ENCODE measurements at places on chromosomes 11 and 22. TPM values are rescaled to one million over a fixed set of nuclear protein-coding genes. Genes with fewer than 3 reads are reported as not detected.

GRCh38 chr11:123567466-123567865, 87.0 kb downstream of the SCN3B start:
- no peak for DNase-seq

DNA sequence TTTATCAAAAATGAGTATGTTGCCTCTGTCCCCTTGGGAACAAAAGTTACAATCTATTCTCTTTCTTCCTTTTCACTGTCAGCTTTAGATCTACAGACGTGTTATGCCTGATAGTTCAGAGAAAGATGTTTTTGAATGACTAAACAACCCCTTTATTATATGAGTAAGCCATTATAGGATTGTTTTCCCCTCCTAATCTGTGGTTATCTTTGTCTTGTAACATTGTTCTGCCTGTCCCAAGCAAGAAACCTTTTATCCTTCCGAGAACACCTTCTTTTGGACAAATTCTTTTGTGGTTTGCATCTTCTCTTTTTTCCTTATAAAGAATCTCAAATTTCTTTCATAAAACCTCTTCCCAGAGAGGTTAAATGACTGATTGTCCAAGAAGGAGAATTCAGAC, 208.4 kb downstream of the DDX10 start:
- DNase-seq = no peak

DNA sequence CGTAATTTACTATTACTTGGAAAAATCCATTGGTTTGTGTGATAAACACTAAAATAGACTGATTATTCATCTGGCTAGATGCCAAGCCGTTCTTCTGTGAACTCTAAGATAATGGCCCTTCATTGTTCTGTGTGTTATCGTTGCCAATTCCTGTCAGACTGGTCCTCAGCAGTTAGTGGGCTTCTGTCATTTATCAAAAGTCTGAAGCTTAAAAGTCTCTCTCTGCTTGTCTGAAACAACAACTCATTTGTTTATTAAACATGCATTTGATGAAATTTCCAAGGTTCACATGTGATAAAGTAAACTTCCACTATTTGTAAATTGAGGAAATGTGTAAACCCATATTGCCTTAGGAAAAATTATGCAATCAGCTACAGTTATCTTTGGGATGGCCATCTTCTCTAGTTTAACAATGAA, 21.1 kb upstream of the RDX start:
- no peak for DNase-seq

DNA sequence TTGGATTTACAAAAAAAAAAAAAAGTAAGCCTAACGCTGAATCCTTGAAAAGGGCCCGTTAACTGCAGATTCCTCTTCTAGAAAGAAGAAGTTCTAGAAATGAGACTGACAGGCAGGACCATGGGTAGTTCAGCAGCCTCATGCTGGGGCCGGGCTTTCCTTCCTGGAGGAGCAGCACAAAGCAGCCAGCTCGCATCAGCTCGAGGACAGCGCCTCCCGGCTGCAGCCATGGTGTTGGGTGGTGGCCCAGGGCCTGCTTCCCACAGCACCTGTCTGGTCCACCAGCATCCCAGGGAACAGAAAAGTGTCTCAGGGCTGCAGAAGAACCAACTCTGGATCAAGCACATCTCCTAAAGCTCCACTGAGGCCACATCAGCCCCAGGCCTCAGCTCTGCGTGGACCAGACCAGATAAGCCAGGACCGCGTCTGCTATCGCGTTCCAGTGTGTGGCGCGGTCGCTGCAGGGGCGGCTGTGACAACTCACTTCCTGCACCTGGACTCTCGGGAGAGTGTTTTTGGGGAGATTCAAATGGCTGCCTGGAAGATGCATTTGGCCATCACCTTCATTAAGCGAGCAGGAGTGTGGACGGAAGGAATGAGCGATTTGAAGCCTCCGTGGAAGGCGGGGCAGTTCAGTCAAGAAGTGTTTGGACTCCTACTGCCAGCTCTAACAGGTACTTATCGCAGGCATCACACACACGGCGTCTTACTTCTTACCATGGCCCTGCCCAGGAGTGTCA, 53.5 kb downstream of the MYH9 start:
- no peak for DNase-seq

DNA sequence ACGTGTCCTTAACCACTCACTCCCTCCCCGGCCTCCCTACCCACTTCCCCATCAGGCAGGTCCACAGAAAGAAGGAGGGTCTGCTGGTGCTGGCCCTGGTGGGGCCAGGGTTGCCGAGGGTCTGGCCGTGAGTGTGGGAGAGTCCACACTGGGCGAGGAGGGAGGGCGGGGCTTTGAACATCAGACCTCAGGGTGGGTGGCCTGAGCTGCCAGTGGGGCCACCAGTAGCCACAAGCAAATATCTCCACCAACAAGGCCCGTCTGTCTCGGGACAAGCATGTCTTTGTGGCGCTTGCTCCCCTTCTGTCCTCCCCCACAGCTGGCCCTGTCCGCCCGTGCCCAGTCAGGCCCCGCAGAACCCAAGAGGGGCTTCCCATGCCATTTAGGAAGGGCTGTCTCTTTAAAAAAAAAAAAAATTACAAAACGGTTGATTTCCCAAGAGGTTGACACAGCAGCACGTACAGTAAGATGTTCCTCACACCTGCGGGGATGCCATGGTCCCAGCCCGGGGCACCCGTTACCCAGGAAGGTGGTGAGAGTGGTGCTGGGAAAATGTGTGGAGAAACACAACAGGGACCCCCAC, 17.7 kb upstream of the TALDO1 start:
- no peak for DNase-seq

GRCh38 chr11:102293873-102294601, 23.2 kb upstream of the BIRC3 start:
- DNase-seq = no peak

DNA sequence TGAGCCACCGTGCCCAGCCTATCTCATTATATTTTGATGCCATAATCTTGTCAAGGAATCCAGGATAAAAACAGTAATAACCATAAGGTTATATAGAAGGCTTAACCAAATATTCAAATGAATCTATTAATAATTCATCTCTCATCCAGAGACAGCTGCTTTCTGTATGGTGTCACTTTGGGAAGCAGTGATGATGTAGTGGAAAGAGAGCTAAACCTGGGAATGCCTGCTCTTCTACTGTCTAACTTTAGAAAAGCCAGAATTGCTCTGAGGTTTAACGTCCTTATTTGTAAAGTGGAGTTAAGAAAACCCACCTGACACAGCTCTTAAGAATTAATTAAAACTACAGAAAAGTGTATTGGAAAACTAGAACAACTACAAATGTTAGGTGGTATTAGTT, 29.3 kb upstream of the OR10D3 start:
- no peak for DNase-seq

DNA sequence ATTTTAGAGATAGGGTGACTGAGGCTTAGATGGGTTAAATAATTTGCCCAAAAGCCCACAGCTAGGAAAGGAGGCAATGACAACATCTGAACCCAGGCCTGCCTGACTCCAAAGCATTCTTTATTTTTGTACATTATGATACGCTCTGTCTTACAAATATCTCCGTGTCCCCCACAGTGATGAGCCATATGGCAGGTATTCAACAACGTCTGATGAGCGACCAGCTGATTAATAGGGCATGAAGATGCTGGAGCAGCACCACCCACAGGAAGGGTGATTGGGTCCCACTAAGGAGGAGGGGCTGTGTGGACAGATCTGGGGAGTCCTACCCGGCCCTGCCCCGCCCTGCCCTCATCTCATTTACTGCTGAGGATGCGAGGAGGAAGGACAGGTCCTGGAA, 380.6 kb downstream of the CADM1 start:
- no peak for DNase-seq

DNA sequence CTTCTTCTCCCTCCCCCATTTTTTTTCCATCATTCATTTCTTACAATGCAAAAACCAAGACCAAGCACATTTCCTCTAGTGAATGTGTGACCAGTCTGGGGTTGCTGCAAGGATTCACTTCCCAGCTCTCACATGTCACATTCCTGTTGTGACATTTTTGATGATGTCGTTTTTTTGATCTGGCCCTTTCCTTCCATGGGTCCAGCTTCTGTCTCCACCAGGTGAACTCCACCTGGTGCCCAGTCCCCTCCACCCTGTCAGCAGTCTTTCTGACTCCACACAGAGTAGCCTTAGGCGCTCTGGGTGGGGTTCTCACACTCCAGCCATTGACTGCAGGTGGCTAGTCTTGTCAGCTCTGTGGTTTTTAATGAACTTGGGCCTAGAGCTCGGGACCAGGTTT, 15.6 kb downstream of the PANX1 start:
- no peak for DNase-seq

ANO1 gene
- total RNA-seq = 1.9 TPM

ROBO4 gene
- 152 TPM for total RNA-seq

OR5A1 gene
- not detected for total RNA-seq
